ENCODE measurements at places on chromosomes 5 and 9.

- peak; percentile 68 for DNase-seq
These were observed 598 bp downstream of the MYO10 start for GRCh38 chr5:16935231-16936149.

GRCh38 chr5:76831110-76831452 is 12.3 kb downstream of the F2RL1 start:
- DNase-seq = no peak

- DNase-seq = no peak
These were observed 36.6 kb downstream of the SEMA4D start for GRCh38 chr9:89461265-89461664.

- DNase-seq = peak; percentile 16
These were observed 405.4 kb upstream of the ACTBL2 start for GRCh38 chr5:57887851-57888621.

- DNase-seq = peak; percentile 67
These were observed 47.0 kb upstream of the TGFBR1 start for GRCh38 chr9:99057665-99058625.

GRCh38 chr9:26237256-26237655 is 559.0 kb upstream of the TUSC1 start:
- no peak for DNase-seq

GRCh38 chr5:157106630-157107461 is 2.0 kb downstream of the HAVCR2 start:
- peak; percentile 27 for DNase-seq

DNA sequence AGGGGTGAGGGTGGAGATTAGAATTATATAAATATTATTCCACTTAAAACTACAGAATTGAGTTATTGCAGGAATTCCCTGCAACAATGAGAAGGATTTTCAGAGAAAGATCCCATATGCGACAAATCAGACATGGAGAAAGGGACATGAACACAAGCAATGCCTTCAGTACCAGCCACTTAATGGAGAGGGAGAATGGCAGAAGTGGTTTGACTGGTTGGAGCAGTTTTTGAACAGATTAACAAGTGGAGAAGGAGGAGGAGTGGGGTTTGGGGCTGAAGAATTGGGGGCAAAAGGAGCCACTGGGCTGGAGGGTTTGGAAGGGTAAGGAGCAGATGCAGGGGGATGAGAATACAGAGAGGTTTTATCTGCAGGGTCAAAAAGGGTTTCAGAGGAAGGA is 620.9 kb upstream of the PTPRD start:
- no peak for DNase-seq

- peak; percentile 19 for DNase-seq
These were observed 92.9 kb upstream of the GRHPR start for GRCh38 chr9:37329576-37329975.

DNA sequence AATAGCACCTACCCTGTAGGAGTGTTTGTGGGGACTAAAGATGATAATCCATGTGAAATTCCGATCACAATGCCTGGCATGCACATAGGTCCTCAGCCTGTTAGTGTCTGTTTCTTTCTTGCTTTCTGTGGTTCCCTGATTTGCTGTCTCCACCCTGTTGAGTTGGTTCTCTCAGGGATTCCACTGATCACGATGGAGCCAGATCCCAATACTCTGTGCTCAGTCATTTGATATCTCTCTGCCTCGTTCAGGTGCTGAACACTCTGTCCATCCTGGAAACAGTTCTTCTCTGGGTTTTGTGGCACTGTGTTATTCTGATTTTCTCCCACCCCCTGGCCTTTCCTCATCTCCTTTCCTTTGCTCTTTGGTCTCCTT is 60.8 kb downstream of the ARHGAP26 start:
- no peak for DNase-seq

DNA sequence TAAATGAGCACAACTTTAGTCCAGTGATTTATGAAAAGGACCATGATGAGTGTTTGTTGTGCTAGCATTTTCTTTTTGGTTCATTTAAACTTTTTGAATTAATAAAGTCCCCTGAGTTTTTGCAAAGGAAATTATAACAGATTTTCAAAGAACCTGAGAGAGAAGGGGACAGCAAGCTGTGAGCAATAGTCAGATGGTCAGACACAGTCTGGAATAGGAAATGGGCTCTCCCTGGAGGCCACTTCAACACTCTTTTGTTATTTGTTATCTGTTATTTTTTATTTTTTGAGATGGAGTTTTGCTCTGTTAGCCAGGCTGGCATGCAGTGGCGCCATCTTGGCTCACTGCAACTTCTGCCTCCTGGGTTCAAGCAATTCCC is 171.1 kb downstream of the ARHGEF28 start:
- DNase-seq = no peak

- no peak for DNase-seq
These were observed 60.4 kb downstream of the FBXL7 start for GRCh38 chr5:15560421-15560820.

- no peak for DNase-seq
These were observed 289.8 kb upstream of the ANKRD55 start for GRCh38 chr5:56522960-56523359.

DNA sequence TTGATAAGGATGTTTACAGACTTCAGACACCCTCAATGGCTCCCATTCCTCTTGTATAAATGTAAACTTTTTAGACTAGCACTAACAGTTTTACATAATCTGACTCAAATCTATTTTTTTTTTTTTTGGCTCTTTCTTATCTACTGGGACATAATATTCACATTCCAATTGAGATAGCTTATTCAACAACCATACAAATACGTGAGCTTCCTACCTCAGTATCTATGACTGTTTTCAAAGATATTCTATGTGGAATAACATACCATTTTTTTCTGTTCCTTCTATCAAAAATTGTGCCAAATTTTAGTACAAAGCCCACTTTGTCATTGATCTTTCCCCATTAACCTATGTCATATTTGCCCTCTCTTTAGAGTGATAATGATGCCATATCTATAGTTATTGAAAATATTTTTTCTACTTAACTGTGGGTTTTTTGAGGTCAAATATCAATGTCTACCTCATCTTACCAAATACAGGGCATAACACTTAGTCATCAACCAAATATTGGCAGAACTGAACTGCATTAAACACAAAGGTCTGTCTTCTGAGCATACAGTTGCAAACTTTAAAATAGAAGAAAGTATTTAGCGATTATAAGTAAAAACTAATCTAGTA is 482.6 kb downstream of the PTPRD start:
- no peak for DNase-seq

- DNase-seq = no peak
These were observed 5.1 kb downstream of the SPAAR start for GRCh38 chr9:35914301-35914807.

DNA sequence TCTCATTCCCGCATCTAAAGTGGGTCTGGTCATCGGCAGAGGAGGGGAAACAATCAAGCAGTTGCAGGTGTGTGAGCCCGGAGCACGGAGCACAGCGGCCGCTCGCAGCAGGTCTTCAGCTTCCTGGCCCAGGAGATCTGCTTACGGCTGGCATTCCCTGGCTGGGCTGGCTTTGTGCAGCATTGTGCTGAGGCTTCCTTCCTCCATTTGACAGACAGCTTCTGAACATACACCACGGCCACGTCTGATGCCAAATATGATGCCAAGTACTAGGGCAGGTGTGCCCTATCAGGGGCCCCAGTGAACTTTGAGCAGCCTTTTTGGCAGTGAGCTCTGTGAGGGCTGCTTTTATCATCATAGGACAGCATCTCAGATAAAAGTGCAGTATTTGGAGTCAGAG is 37.1 kb downstream of the FUBP3 start:
- DNase-seq = no peak

- no peak for DNase-seq
These were observed 593 bp downstream of the TIGD6 start for GRCh38 chr5:149999866-150000255.

GRCh38 chr9:96441798-96442445 is 8.0 kb upstream of the HABP4 start:
- peak; percentile 91 for DNase-seq

GRCh38 chr9:3330792-3331420 is 194.9 kb downstream of the RFX3 start:
- DNase-seq = no peak

DNA sequence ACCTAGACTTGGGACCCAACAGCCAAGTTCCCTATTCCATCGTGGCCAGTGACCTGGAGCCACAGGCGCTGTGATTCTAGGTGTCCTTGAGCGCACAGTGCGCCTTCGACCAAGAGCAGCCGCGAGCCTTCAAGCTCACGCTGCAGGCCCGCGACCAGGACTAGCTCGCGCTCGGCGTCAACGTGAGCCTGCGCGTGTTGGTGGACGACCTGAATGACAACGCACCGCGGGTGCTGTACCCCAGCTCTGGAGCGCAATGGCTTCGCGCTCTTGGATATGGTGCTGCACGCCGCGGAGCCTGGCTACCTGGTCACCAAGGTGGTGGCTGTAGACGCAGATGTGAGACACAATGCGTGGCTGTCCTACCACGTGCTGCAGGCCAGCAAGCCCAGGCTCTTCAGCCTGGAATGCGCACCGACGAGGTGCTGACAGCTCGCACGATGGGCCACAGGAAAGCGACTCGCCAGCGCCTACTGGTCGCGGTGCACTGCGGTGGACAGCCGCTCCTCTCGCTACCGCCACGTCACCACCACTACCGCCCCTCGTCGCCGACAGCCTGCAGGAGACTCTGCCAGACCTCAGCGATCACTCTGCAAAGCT is 11.4 kb downstream of the PCDHGA12 start:
- no peak for DNase-seq

DNA sequence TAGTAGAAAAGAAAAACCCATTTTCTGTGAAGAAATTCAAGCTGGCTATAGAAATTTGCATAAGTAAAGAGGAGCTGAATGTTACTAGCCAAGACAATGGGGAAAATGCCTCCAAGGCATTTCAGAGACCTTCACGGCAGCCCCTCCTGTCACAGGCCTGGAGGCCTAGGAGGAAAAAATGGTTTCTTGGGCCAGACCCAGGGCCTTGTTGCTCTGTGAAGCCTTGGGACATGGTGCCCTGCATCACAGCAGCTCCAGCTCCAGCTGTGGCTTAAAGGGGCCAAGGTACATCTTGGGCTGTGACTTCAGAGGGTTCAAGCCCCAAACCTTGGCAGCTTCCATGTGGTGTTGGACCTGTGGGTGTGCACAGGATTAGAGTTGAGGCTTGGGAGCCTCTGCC is 130.0 kb upstream of the DMRTA1 start:
- no peak for DNase-seq

GRCh38 chr9:98326459-98327248 is 71.2 kb upstream of the TBC1D2 start:
- no peak for DNase-seq

DNA sequence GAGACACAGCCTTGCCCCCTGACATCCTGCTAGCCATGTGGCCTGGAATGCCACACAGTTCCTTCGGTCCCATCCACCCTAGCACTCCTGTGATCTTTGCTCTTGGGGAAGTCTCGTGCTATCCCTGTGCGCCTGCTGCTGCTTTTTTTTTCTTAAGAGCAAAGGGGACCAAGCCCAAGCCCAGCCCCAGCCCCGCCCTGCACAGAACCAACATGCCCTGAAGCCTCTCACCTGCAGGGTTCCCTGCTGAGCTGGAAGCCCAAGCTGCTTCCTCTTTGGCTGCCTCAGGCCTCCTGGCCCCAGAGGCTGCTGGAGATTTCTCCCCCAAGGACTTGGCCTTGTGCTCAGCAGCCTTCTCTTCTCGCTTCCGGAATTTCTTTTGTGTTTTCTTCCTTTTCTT is 1.8 kb downstream of the SURF6 start:
- no peak for DNase-seq

- peak; percentile 23 for DNase-seq
These were observed 1.2 kb downstream of the CXXC5 start for GRCh38 chr5:139649082-139649991.

- DNase-seq = peak; percentile 99
These were observed 56.1 kb downstream of the MEF2C start for GRCh38 chr5:88826646-88827585.

DNA sequence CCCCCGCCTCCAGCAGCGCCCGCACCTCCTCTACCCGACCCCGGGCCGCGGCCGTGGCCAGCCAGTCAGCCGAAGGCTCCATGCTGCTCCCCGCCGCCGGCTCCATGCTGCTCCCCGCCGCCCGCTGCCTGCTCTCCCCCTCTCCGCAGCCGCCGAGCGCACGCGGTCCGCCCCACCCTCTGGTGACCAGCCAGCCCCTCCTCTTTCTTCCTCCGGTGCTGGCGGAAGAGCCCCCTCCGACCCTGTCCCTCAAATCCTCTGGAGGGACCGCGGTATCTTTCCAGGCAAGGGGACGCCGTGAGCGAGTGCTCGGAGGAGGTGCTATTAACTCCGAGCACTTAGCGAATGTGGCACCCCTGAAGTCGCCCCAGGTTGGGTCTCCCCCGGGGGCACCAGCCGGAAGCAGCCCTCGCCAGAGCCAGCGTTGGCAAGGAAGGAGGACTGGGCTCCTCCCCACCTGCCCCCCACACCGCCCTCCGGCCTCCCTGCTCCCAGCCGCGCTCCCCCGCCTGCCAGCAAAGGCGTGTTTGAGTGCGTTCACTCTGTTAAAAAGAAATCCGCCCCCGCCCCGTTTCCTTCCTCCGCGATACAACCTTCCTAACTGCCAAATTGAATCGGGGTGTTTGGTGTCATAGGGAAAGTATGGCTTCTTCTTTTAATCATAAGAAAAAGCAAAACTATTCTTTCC is 19.3 kb downstream of the CDKN2A start:
- peak; percentile 24 for DNase-seq

DNA sequence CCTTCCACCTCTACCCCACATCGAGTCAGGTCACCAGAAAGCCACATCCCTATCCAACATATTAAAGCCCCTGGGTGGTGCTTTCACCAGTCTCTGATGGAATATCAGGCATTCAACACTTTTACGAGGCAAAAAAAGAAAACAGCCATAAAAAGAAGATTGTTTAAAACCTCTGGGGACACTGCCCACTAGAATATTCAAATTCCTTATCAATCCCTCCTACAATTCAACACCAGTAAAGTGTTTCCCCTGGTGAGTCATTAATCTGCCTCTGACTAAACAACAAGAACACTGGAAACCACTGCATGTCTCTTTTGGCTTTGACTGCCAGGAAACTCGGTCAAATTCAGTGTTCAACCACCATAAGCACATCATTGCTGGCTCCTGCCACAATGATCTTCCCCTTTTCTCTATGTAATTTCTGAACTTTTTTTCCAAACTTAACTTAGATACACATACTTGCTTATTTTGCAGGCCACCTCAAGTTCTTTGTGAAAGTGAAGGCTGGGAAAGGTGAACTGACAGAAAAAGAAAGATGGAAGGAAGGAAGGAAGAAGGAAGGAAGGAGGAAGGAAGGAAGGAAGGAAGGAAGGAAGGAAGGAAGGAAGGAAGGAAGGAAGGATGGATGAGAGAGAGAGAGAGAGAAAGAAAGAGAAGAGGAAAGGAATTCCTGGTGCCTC is 105.3 kb downstream of the PAX5 start:
- peak; percentile 72 for DNase-seq

GRCh38 chr5:73140801-73141200 is 20.4 kb downstream of the TMEM171 start:
- no peak for DNase-seq

- no peak for DNase-seq
These were observed 73.2 kb upstream of the PIP5K1B start for GRCh38 chr9:68631811-68632210.

GRCh38 chr5:124176692-124177091 is 569.7 kb downstream of the ZNF608 start:
- DNase-seq = peak; percentile 5

DNA sequence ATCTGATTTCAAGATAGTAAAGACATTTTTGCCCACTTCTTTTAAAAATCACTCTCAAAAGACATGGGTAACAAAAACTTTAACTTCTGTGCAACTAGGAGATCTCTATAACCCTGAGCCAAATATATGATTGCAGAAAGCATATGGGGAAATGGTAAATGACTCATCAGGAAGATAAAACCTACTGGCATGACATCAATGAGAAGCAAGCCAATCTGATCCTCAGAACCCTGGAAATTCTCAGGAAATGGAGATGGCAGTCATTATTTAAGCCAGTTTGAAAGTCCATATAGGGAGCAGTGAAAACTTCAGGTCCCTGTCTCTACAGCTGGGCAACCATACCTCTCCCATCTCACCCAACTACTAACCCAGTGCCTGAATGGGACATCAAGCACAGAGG is 249.7 kb upstream of the NREP start:
- DNase-seq = peak; percentile 15
